CD4-positive, CD25-positive, alpha-beta regulatory T cell (primary cell): ENCODE measurements at places on chromosomes 11 and 22.

- no peak for DNase-seq
Observed at GRCh38 chr11:8692417-8692816, 9.8 kb downstream of the RPL27A start.

GRCh38 chr11:695288-695537, 191 bp upstream of the DEAF1 start:
- DNase-seq = no peak

- no peak for DNase-seq
Observed at GRCh38 chr11:119185981-119186634, 833 bp downstream of the NHERF4 start.

DNA sequence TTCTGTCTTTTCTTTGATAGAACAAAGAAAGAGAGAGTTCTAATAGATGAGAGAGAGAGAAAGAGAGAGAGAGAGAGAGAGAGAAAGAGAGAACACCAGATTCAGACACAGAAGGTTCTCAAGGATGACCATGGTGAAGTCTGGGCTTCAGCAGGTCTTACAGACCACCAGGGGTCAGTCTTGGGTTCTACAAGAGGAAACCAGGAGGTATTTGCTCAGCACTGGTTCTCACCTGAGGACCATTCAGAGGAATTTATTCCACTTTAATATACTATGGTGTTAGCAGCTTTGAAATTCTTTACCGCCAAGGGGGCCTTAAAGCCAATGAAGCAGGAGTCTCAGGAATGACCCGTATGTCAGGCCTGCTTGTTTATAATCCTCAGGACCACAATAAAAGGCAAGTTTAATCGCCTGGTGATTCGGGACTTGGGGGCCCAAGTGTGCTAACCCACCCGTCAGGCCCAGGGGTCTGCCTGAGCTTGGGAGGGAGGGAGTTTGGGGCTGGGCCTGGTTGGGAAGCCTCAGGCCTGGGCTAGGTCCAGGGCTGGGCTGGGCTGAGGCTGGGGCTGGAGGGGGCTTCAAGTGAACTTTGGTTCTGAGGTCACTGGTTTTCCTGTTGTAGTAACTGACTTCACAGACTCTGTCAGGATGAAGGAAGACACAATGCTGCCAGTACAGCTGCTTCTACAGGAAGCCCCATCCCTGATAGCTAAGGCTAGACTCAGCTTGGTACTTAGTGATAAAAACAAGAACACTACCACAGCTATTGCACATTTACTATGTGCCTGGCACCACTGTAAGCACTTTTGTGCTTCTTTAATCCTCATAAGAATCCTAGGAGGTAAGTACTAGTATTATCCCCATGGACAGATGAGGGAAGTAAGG, 179.2 kb upstream of the ZBED5 start:
- DNase-seq = peak; percentile 75

GRCh38 chr22:26452236-26453016, 23.4 kb downstream of the ASPHD2 start:
- DNase-seq = no peak

DNA sequence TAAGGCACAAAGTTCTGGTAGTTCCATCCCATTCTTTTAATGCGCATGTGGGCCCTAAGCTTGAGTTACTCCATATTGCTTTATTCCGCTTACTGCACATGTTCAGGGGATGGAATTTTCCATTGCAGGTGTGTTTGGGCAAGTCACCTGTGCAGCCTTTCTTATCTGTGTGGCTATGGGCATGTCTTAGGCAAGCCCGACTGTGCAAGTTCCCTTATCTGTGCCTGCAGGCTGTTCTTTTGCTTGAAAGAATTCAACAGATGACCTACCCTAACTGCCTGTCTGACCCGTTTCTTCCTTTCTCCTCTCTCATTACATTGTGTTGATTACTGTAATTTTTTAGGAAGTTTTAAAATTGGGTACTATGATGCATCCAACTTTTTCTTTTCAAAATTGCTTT, 363.6 kb downstream of the TTC28 start:
- DNase-seq = no peak

- DNase-seq = no peak
Observed at GRCh38 chr11:12434325-12434654, 56.9 kb downstream of the PARVA start.

DNA sequence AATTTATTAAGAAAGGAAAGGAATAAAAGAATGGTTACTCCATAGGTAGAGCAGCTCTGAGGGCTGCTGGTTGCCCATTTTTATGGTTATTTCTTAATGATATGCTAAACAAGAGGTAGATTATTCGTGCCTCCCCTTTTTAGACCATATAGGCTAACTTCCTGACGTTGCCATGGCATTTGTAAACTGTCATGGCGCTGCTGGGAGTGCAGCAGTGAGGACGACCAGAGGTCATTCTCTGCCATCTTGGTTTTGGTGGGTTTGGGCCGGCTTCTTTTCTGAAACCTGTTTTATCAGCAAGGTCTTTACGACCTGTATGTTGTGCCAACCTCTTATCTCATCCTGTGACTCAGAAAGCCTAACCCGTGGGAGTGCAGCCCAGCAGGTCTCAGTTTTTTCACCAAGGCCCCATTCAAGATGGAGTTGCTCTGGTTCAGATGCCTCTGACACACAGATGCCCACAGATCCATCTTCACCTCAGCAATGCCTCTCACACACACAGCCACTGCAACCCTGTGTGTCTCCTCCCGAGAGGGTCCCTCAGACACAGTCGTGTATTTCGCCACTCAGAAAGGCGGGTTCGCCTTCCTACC, 16.4 kb upstream of the JAM3 start:
- DNase-seq = no peak

GRCh38 chr11:102806296-102806695, 8.3 kb upstream of the MMP1 start:
- DNase-seq = no peak

DNA sequence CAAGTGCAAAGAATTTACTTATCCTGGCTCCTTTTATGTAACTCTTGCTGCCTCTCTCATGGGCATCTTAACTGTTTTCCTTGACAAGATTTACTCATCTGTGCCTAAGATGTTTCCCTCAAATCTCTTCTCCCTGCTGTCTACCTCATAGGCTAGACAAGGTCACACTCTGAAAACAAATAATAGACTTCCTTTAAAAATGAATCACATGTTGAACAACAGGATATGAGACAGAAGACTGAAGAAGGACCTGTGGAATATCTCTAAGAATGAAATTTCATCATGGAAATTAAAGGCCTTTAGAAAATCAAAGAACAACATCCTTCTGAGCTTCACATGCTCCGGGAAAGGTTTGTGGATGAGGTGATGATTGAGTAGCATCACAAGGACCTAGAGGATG, 6.0 kb upstream of the SCGB2A2 start:
- no peak for DNase-seq
